ENCODE measurements at places on chromosomes 12 and 14. TPM values are rescaled to one million over a fixed set of nuclear protein-coding genes. Genes with fewer than 3 reads are reported as not detected.

- no peak for DNase-seq
These were observed 11.0 kb downstream of the SPRYD3 start for GRCh38 chr12:53067993-53068770.

DNA sequence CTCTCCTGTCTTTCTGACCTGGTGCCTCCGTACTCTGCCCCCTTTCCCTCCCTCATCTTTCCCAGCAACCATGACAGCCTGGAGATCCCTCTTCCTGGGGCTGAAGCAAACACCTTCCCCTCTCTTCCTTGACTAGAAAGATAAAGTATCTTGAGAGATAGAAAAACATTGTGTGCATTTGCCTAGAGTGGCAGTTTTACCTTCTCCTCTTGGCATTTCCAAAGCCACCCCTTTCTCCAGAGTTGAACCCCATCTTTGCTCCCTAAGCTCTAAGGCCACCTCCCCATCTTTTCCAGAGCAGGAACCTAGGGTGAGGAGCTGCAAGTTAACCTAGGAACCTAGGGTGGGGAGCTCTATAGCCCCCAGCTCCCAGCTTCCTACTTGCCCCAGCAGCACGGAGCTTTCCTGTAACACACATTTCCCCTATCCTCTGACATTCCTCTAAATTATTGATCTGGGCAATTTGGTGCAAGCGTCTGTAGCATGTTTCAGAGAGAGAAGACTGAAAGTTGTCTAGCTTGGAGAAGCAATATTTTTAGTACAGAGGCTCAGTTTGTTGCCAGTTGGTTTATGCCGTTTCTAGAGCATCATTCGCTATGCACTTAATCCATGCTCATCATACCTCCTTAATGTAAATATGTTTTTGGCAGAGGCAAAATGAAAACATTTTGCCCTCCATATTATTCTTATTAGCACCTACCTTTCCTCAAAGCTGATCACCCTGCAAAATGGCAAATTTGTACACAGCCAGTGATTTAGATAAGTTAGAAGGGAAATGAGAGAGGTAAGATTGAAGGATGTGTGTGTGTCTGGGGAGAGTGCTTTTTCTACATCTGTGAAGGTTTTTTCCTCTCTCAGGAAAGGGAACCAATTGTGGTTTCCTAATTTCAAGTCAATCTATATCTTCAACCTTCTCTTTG lies 5.4 kb upstream of the TBX3 start:
- DNase-seq: no peak

GRCh38 chr14:52598568-52598967 lies 45.9 kb downstream of the GPR137C start:
- DNase-seq: no peak

- no peak for DNase-seq
These were observed 524.1 kb upstream of the TBX3 start for GRCh38 chr12:115208098-115208497.

DNA sequence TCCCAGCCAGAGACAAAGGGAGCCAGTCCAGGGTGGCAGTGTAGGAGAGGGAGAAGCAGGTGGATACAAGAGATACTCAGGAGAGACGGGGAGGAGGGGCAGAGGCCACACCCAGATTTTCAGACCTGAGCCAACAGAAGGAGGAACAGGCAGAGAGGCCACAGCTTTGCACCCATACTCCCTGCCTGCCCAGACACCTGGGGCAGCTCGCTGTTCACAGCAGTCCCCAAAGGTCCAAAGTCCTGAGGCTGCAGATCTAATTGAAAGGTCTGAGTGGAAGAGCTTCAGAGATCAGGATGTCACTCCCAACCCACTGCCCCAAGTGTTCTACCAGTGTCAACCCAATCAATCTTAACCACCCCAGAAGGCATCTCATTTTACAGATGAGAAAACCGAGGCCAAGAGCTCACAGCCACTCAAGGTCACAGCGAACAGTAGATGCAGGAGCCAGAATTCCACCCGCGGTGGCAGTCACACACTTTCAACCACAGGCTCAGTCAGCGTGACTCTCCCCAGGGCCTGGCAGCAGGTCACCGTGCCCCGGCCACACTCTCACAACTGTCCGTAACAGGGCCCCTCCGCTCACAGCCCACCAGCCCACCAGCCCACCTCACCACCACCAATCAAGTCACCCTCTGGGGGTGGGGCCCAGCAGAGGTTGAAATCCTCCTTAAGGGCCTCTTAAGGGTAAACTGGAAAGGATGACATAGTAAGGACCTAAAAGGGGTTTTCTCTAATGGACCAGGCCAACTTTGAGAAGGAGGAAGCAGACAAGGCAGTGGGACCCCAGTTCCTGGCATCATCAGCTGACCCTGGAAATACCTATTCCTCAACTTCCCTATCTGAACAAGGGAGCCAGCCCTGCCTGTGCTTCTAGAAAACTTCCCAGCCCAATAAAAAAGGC lies 33.3 kb downstream of the ACTN1 start:
- no peak for DNase-seq

GRCh38 chr14:87615822-87616679 lies 376.9 kb downstream of the GALC start:
- DNase-seq: peak; percentile 34

NRDE2 gene
- 9.7 TPM for total RNA-seq

LGMN gene
- total RNA-seq: 22.6 TPM

Measured in fibroblast of lung (primary cell).